Stimulated activated CD4-positive, alpha-beta T cell treated with anti-CD3 and anti-CD28 coated beads, Interleukin-12 subunit alpha, Interleukin-12 subunit beta, amount 100 ng/mL, for 4 hours (primary cell): ENCODE measurements at places on chromosomes 16 and 17.

- no peak for DNase-seq
Observed at GRCh38 chr17:19460700-19461099, 49.7 kb downstream of the RNF112 start.

DNA sequence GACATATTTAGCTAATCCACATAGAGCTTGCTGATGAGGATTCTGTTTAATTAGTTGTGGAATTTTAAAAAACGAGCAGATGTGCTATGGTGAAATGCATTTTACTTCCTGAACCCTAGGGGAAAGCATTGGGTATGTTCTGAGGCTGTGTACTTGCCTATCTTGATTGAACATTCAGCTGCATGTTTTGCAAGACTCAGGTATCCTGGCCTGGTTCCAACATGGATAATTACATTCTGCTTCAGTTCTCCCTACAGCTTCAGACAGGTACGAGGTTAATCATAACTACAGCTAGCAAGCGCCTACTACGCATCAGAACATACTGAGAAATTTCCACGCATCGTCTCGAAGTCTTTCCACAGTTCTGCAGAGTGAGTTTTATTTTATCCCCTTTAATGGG lies 77.0 kb downstream of the HS3ST2 start:
- DNase-seq, result no peak

DNA sequence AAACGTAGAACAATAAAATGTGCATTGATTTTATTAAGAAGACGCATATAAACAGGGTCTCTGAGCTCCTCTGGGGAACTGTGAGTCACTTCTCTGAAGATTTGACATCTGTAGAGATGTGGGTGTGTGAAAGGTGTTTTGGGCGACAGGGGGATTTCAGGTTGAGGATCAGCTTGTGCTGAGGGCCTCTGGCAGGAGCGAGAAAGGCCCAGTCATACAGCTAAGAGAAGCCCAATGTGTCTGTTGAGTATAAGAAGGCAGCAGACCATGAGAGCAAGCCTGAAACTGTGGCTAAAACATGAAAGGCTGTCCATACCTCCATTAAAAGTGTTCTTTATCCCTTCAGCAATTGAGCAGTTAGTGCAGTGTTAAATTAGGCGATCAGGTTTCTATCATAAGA lies 406.5 kb upstream of the MON1B start:
- no peak for DNase-seq

- DNase-seq, result no peak
Observed at GRCh38 chr16:66295213-66295612, 71.3 kb upstream of the CDH5 start.

DNA sequence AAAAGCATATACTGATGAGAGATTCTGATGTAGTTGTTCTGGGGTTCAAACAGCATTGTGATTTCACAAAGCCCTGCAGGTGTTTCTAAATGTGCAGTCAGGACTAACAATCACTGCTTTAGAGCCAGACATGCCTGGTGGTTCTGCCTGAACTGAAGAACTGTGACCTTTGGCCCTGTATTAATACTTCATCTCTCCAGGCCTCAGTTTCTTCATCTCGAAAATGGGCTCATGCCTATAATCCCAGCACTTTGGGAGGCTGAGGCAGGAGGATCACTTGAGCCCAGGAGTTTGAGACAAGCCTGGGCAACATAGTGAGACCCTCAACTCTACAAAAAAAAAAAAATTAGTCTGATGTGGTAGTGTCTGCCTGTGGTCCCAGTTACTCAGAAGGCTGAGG lies 3.9 kb downstream of the DNAI2 start:
- no peak for DNase-seq

DNA sequence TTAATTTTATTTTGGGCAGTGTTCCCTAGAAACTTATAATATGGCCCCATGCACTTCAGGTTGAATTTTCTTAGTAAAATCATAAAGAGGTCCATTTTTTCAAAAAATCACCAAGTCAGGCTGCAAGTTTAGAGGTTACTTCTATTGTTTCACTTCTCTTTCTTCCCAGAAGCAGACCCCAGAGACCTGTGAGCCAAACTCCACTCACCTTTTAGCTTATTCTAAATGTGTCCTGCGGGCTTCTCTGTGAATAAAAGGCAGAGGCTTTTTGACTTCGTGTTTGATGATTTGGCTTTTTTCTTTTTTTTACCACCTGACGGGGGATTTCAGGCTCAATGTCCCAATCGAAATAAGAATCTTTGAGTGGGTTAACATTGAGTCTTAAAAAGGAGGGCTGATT lies 7.4 kb downstream of the PRKCB start:
- no peak for DNase-seq

GRCh38 chr17:32486701-32487472 lies at the start of gene CDK5R1:
Gene CDK5R1, plus strand, starts transcription at chr17:32486993. Its CDS starts 628 bp downstream, at chr17:32487621.
- DNase-seq, result peak; percentile 71

DNA sequence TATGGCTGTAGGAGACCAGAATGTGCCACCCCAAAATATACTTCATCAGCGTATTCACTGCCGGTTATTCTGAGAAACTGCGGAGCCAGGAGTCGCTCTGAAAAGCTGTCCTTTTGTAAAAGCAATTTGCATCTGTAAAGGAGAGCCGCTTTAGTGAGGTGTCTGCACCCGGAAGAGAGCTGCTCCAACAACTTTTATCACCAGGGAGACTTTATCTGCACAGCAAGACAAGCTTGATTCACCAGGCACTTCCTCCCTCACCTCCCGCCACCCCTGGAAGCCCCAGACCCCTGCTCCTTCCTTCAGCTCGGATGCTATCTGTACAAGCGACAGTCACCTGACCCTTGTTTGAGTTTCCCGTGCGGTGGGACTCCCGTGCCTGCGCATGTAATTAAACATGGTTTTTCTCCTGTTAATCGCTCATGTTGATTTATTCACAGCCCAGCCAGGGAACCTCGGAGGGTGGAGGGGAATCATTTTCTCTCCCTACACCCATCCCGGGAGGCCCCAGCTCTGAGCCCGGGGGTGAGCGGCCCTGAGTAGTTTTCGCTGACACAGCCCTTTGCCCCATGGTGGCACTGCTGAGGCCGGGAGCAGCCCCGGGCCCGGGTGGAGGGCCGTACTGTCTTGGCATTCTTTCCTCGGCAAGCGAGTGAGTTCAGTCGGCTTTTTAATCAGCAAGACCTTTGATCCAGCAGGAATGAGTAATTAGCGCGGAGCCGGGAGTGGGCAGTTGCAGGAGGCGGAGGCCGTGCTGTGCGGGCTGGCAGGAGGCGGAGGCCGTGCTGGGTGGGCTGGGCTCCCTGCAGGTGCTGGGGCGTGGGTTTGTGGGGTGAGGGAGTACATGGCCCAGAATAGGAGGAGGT lies 222.7 kb upstream of the CIBAR2 start:
- peak; percentile 19 for DNase-seq

DNA sequence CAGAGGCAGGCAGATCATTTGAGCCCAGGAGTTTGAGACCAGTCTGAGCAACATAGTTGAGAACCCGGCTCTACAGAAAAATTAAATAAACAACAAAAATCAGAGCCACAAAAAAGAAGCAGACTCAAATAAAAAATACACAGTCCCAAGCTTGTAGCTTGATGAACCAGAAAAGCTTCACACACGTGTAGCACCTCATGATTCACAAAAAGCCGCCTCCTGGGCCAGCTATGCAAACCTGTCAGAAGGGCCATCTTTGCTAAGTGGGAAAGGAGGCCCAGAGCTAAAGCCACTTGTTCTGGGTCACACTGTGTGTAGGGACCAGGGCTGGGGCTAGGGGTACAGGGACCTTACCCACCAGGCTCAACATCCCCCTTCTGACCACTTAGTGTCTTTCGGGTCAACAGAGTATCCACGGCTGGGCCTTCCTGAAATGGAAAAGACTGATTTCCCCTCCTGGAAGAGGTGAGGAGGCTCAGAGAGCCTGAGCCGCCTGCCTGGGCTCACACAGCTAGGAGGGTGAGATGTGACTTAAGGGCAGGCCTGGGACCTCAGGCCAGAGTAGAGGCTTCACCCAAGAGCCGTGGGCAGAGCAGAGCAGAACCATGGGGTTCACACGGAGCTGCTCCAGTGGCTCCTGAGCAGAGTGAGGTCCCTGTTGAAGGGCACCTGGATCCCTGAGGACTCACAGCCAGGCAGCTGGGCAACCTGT lies 269.6 kb downstream of the PARN start:
- DNase-seq, result no peak
